ENCODE measurements at places on chromosomes 16 and 17.

- no peak for DNase-seq
Measured at GRCh38 chr17:43142153-43142552, 17.0 kb upstream of the BRCA1 start.

- no peak for DNase-seq
Measured at GRCh38 chr16:67552476-67552875, 9.8 kb upstream of the CTCF start.

DNA sequence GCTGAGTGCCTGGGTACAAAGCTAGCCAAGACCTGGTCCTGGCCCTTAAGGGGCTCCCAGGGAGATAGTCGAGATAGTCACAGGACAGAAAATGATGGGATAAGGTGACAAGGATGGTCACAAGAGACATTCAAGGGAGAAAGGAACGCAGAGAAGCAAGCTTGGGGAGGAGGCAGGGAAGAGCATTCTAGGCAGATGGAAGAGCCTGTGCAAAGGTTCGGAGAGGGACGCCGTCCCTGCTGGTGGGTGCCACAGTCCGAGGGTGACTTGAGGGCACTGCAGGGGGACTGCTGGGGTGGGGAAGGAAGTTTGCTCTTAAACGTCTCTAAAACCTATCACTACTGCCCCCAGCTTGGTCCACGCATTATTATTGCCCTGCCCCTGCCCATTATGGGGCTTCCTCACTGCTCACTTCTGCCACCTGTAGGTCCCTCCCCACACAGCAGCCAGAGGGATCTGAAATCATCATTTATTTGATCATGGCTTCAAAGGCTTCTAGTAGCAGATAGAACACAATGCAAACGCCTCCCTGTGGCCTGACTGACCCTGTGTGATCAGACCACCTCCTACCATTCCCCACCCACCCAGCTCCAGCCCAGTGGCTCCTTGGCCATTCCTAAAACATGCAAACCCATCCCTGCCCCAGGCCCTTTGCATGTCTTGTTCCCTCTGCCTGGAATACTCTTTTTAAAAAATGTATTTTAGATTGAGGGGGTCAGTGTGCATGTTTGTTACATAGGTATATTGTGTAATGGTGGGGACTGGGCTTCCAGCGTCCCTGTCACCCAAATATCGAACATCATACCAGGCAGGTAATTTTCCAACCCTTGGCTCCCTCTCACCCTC lies 60.3 kb downstream of the RMI2 start:
- DNase-seq = no peak

DNA sequence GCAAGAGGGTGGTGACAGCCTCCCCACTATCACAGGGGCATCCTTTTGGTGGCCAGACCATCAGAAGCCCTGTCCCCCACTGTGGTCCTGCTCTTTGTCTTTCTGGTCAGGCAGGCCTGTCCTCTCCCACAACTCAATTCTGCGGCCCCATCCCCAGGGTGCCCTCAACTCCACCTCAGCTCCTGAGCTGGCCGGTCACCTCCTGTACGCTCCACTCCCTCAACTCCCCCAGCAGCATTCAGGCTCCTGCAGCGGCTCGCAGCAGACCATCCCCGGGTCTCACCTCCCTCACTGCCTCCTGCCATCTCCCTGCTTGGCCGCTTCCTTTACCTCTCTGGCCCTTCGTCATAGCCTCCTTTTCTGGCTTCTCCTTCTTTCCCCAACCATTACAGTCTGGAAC lies 43.4 kb upstream of the MTSS2 start:
- no peak for DNase-seq

GRCh38 chr17:45812102-45812501 lies 28.0 kb downstream of the CRHR1 start:
- DNase-seq = no peak

DNA sequence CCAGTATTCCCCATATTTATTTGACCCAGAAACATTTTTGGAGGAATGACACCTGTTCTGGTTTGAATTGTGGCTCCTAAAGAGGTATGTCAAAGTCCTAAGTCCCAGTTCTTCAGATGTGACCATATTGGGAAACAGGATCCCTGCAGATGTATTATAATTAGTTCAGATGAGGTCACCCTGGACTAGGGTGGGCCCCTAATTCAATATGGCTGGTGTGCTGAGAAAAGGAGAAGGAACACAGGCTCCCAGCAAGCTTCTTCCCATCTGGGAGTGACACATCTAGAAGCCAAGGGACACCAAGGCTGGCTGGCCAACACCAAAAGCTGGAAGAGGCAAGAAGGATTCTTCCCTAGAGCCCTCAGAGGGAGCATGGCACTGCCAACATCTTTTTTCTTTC lies 3.8 kb upstream of the GCSH start:
- DNase-seq = no peak

- no peak for DNase-seq
Measured at GRCh38 chr16:56436258-56436657, 10.9 kb upstream of the AMFR start.
